Amygdala (tissue), 56 donors: ENCODE measurements at places on chromosomes 5 and 9.

- no peak for DNase-seq
These were observed 213.3 kb downstream of the DNAH5 start for GRCh38 chr5:13731121-13731628.

GRCh38 chr5:134451225-134451935, 39.7 kb upstream of the CDKN2AIPNL start:
- DNase-seq = no peak

- DNase-seq = no peak
These were observed 31.3 kb downstream of the IPPK start for GRCh38 chr9:92638621-92639101.

DNA sequence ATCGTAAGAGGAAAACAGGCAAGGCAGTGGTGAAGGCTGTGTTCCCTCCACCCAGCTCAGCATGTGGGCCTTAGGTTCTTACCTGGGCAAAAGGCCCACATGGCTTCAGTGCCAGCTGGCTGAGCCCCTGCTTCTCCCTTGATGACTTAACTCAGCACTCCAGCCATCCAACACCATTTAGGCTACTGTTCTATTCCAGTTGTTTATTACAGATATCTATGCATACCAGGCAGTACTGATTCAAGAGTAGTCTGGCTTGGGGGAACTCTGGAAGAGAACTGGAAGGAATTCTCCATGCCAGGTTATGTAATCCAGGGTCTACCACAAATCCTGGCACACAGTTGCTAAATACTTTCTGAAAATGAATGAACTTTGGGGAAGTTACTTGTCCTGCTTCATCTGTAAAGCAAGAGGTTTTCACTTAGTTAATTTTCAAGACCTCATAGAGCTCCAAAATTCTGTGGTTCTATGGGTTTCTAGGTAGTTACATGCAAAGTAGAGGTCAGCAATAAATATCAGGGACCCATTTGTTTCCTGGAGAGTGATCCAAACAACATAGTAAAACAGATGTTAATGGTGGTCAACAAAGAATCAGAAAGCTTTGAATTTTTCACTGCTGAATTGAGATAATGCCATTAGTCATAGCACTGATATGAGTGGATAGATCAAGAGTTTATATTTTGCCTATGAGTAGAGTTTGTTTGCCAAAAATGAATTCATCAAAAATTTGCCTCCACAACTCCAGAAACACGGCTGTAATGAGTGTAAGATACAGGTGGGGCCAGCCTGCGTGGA, 88.2 kb upstream of the OSMR start:
- DNase-seq = no peak

DNA sequence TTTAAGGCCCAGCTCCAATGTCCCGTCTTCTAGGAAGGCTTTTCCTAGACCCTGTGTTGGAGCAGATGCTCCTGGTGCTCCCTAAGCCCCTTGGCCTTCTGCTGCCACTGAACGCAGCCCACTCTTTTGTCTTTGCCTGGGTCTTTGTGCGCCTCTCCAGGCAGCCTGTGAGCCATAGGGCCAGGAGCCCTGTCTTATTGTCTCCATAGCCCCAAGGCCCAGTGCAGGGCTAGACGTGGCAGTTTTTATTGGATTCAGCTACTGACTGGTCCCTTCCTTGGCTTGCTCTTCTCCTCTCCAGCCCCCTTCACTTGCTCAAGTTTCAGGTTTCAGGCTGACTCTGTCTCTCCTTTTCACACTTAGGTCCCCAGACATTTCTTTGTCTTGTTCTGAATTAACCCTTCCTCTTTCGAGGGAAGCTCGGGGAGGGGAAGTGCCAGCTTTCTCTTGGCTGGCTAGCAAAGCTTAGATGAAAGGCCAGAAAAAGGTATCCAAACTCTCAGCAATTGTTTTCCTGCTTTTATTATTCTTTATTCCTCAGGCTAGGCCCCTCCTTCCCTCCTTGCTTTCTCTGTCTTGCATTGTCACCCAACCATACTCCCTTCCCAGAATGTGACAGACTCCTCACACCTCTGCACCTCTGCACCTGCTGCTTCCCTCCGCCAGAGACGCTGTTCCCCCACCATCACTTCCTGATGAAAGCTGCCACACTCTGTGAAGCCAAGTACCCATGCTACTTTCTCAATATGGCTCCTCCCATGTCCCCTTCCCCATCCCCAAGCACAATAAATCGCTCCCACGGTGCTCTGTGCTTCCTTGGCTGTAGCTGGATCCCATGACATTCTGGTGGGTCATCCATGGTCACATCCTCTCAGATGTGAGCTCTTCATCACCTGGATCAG, 101.6 kb upstream of the CPEB4 start:
- no peak for DNase-seq

DNA sequence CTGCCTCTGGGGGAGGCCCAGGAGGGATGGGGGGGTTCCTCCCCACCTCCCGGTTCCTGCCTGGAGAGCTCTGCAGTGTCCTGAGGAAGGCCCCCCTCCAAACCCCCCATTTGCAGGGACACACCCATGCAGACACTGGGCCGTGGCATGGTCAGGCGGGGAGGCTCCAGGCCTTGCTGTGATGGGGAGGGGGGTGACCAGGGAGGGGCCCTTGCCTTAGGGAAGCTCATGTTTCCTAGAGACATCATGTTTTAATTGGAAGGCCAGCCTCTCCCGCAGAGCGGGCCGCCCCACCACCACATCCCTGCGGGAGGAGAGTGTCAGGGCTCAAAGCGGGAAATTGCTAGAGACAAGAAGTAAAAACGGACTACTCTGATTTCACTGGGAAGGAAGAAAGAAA, 12.0 kb downstream of the PRRX2 start:
- DNase-seq = no peak

GRCh38 chr5:139702548-139702947, 54.4 kb downstream of the CXXC5 start:
- no peak for DNase-seq

GRCh38 chr9:123710299-123710698, 219.6 kb downstream of the DENND1A start:
- no peak for DNase-seq

- DNase-seq = no peak
These were observed 65.0 kb upstream of the ANGPTL2 start for GRCh38 chr9:127187231-127187956.

DNA sequence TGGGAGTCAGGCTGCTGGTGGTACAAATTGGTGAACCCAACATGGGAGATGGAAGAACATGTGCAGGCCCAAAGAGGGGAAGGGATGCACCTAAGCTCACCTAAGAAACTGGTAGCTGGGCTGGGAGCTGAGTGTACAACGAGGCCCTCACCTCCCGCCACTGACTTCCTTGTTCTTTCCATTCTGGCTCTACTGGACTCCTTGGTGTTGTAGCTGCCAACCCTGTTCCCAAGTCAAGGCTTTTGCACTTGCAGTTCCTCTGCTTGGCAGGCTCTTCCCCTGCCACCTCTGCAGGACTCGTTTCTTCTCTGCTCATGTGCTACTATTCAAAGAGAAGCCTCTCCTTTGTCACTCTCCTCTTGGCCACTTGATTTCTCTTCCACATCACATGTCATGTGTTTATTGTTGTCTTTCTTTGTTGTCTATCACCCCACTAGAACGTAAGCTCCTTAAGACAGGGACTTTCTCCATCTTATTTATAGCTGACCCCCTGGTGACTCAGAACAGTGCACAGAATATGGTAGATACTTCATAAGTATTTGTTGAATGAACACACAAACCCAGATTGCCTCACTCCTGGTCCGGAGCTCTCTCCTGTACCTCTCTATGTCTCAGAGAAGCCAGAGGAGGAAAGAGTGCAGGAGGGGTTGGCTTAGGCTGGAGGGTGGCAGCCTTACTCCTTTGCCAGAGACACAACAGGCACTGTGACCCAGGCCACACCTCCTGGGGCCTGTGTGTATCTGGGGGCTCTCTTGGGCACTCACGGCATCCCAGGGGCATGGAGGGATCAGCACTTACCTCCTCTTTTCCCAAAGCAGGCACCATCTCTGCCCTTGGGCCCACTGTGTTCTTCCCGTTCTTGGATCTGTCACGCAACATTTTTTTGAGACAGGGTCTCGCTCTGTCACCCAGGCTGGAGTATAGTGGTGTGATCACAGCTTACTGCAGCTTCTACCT, 5.2 kb upstream of the SPINK4 start:
- DNase-seq = no peak

GRCh38 chr9:95459851-95460517, 56.8 kb downstream of the PTCH1 start:
- DNase-seq = no peak

DNA sequence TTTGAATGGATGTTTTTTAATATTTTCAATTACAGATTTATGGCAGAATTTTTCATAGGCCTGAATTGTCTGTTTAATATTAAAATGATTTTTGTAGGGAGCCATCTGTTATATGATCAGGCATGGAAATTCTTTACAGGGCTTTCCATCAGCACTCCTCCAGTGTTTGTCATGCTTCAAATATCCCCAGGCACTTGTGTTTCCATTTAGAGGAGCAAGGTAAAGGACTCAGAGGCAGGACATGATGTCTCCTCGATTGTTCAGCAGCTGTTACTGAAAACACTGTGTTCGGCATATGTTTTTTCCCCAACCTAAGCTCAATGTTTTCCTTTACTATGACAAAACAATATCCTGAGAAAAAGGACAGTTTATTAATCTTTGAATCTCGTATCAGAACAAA, 172.3 kb upstream of the RFX3 start:
- no peak for DNase-seq

DNA sequence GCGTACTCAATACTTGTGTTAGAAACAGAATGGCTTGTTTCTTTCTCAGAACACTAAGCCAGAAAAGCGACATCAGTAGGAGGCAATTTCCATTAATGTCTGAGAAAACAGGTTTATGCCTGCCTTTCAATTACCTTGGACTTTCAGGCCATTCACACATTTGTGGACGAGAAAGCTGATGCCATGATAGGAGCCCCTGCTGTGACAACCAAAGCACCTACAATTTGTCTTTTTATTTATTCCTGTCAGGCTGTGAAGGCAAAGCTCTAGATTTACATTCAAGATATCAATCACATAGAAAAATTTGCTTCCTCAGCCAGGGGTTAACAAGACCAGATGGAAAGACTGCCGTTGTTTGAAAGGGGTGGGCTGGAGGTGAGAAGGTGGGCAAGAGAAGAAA, 76.2 kb downstream of the C7 start:
- DNase-seq = no peak

DNA sequence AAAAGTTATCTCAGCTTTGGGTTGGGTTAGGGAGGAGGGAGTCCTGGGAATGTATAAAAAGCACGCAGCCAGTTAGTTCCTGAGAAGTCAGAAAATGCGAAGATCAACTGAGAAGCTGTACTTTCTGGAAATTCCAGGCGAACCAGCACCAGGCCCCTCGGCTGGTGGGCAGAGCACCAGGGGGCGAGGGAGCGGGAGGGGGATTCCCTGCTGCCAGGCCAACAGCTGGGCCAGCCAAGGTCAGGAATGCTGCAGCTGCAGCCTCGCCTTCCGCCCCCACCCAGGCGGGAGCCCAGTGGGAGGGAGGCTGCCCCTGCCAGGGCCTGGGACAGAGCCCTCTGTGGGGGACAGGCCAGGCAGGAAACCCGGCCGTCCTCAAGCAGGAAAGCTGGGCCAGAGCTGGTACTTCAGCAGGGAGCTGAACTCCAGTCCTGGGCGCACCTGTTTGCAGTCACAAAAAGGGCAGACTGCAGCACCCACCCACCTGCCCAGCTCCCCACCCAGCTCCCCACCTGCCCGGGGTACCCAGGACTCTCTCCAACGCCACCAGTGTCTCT, 35.5 kb downstream of the VAV2 start:
- DNase-seq = no peak

DNA sequence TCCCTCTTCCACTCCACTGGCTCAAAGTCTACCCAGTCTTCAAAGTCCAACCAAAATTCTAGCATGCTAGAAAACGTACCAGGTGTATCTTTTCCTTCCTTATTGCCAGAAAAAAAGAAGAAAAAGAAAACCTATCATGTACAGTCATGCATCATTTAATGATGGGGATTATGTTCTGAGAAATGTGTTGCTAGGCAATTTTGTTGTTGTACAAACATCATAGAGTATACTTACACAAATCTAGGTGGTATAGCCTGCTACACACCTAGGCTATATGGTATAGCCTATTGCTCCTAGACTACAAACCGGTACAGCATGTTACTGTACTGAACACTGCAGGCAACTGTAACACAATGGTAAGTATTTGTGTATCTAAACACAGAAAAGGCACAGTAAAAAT, 104.8 kb downstream of the SREK1 start:
- DNase-seq = no peak

DNA sequence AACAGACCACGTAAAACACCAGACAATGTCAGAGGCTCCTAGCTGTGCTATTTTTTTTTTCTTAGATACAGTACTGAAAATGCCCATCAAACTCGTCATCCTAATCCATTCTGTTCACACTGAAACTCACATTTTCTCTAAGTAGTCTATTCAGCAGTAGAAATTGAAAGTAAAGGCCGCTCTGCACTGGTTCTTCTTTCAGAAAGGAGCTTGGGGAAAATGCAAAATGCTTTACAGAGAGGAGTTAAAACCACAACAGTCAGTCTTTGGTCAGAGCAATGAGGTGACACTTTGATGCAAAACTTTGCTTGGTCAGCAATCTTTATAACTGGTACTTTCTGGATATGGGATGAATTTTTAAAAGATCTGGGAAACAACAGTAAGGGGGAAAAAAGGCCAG, 43.8 kb upstream of the SUSD1 start:
- no peak for DNase-seq

GRCh38 chr9:35814106-35814840, 569 bp downstream of the HINT2 start:
- no peak for DNase-seq

GRCh38 chr5:66467564-66467963, 128.6 kb upstream of the MAST4 start:
- DNase-seq = no peak

DNA sequence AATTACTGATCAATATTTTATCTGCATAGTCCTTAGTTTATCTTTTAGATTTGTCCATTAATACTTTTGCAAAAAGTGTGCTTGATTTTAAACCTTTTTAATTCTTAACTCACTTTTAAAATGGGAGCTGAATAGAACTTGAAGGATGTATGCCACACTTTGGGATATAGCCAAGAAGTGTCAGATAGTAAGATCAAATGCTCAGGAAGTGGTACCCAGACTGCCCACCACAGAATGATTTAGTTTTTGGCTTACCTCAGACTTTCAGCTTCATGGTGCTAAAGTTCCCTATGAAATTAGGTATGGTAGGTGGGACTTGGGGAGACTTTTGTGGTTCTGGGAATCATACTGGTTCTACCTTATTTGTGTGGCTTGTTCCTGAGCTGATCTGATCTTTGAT, 14.7 kb downstream of the FOCAD start:
- DNase-seq = no peak

DNA sequence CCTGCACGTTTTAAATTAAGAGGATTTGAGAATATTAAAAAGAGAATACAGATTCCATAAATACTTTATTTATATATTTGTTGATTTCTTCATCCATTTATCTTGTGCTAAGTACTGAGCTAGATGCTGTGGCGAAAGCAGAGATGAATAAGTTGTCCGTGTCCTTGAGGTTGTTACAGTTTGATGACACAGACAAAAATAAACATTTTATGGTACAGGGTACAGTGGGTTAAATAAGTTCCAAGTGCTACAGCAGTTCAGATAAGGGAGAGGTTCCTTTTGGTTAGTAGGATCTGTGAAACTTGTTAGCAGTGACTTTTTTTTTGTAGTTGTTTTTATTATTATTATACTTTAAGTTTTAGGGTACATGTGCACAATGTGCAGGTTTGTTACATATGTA, 50.2 kb downstream of the MACIR start:
- DNase-seq = no peak
